ENCODE measurements at places on chromosomes 2 and 18.

- no peak for DNase-seq
These were observed 17.5 kb downstream of the STEAP3 start for GRCh38 chr2:119241205-119241532.

DNA sequence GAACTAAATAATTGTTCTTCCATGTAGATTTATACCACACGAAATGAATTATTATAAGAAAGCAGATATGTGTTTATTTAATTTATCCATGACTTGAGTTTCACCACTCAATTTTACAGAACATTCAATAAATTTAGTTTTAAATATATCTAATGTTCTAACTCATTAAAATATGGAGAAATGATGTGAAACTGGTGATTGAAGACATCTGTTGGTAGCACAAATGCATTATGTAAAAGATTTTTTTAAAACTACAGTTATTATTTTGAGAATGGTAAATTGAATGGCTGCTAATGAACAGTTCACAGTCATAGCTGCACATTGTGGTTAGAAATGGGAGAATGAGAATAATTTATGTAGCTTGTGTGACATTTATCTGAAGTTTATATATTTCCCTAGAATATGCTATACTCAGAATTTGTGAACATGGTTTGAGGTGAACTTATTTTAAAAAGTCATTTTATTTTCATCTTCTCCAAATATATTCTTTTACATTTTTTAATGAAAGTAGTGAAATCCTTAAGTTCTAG is 203.5 kb downstream of the DPP4 start:
- no peak for DNase-seq

GRCh38 chr2:141630407-141630930 is 500.3 kb downstream of the LRP1B start:
- DNase-seq: no peak

GRCh38 chr2:65749545-65749944 is 317.1 kb upstream of the SPRED2 start:
- no peak for DNase-seq

- DNase-seq: no peak
These were observed 147.2 kb upstream of the NFATC1 start for GRCh38 chr18:79248495-79249060.

GRCh38 chr2:11945139-11946126 is 199.0 kb downstream of the LPIN1 start:
- no peak for DNase-seq

DNA sequence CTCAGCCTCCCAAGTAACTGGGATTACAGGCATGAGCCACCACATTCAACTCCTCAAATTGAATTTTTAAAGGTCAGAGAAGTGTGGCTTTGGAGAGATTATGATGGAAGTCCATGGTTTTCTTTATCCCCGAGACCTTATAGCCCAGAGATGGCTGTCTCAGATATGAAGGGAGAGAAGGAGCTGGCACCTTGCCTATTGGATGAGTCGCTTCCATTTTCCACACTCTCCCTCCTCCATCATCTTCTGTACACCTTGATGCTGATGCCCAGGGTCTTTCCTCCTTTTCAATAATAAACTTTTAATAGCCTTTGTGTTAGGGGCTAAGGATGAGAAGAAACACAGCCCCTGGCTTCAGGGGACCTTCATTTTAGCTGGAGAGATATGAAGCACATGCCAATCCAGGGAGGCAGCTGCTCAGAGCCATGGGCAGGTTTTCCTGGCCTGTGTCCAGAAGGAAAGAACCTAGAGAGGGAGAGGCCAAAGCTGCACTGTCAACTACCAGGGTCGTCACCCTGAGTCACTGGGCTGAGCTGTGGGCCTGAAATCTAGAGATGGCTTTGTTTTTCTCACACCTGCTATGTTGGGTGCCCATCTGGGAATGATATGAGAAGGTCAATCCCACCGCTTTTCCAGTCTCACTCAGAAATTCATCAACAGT is 146.0 kb upstream of the SERTAD2 start:
- DNase-seq: no peak

- no peak for DNase-seq
These were observed 156.0 kb upstream of the TWIST2 start for GRCh38 chr2:238691596-238692491.

GRCh38 chr2:41042343-41042742 is 590.5 kb upstream of the SLC8A1 start:
- DNase-seq: no peak

GRCh38 chr18:30792051-30792450 is 250.5 kb downstream of the DSC3 start:
- no peak for DNase-seq

GRCh38 chr2:133952420-133952819 is 301.5 kb upstream of the MGAT5 start:
- DNase-seq: no peak

DNA sequence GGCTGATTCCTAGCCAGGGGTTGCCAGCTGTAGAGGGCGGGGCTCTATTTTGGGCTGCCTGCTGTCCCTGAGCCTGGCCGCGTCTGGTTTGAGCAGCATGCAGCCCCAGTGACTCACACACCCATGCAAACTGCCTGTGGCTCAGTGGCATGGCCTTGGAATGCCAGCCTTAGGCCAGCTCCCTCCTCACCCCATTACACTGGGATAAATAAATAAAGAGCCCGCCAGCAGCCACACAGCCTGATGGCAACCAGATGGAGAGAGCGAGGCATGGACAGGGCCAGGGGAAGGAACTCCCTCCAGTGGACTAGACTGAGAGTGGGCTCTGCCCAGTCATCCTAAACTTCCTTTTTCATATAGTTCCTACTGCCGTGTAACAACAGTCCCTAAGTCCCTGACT is 18.3 kb downstream of the NHEJ1 start:
- no peak for DNase-seq

DNA sequence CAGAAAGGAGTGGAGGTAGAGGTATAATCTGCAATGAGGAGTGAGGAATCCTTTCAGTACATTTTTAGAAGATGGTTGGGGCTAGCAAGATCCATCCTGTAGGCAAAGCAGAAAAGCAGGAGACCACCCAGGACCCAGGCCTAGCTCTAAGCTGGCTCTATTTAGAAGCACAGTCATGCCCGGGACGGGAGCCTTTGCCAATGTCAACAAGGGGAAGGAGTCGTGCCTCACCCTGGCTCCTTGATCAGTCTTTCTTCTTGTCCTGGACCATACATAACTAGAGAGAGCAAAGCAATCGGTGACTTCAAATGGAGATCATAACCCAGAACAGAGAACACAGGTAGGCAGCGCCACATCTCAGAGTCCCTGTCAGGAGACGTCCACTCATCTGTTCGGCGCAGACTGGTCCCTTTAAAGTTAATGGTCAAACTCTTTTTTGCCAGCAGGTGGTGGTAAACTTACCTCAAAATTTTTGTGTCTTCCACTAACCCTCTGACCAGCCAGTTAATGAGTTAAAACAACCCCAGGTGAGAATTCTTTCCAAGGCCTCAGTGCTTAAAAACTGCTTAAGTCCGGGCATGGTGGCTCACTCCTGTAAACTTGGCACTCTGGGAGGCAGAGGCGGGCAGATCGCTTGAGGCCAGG is 8.0 kb downstream of the MC5R start:
- DNase-seq: no peak

- DNase-seq: no peak
These were observed 31.2 kb downstream of the GULP1 start for GRCh38 chr2:188322569-188323551.

DNA sequence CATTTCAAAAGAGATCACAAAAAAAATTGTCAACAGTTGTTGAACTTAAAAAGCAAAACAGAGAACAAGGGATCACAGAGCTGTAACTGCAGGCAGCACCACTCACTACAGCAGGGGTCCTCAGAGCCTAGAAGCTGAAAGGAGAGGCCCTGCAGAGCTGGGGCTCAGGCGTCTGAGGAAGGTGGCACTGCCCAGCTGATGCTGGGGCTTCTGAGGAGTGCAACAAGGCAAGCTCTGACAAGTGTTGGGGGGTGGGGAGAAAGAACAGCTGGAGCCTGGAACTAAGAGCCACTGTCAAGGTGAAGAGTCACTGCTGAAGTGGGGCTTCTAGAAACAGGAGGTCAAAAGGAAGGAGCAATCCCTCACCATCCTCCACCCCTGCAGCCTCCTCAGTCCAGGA is 46.2 kb downstream of the FTCDNL1 start:
- DNase-seq: no peak

GRCh38 chr18:5463390-5463789 is 80.4 kb downstream of the EPB41L3 start:
- DNase-seq: no peak

DNA sequence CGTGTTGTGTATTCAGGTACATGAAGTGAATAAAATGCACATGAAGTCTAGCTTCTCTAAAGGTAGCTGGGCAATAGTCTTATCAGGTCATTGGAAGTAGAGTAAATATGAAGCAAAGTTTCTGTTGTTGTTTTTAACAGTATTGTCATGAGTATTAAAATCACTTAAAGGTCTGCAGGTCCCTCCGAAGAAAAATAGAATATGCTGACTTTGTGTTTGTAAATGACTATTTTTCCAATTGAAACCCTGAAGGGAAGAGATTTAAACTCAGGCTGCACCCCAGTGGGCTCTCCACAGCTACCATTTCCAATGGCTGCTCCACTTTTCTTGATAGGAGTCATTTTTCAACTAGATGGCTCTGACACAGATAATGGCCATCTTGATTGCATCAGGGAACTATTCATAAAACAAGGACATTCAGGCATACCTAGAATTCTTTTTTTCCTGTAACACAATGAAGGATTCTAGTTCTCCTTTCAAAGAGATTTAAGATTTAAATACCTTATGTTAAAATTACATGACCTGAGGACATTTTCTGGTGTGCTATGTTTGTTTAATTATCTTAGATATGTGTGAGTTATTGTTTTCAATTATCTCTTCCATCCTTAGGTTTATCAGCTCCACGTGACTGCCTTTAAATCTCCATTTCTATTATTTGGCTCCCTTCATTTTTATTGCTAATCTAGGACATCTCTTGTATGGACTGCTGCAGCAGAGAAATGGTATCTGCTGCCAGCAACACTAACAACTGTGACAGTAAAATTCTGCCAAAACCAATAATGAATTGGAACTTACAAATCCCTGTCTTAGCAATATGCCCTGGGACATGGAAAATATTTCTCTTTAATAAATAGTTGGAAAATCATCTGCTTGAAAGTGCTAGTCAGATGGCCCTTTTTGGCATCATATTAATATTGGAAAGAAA is 149.2 kb upstream of the NOSTRIN start:
- DNase-seq: no peak

GRCh38 chr2:40016151-40016885 is 237.3 kb upstream of the THUMPD2 start:
- no peak for DNase-seq

DNA sequence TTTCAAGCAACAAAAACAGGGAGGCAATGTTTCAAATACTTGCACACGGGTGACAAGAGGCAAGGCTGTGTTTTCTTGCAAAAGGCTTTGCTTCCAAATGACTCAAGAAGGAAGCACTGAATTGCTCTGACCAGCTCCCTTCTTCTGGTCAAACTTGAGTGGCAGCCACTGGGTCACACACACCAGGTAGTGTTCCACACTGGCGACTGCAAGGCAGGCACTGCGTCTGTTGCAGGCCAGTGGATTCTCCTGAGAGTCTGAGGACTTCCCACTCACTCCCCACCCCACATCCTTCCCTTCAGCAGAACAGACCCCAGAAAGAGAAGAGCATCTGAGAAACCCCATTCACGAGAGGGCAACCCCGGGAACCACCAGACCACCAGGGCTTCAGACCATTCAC is 19.8 kb downstream of the PARD6G start:
- no peak for DNase-seq

- DNase-seq: no peak
These were observed 11.1 kb downstream of the COLEC12 start for GRCh38 chr18:489244-490023.

- DNase-seq: no peak
These were observed 52.1 kb downstream of the NEMP2 start for GRCh38 chr2:190482451-190482850.

- no peak for DNase-seq
These were observed 53.7 kb downstream of the GPD2 start for GRCh38 chr2:156489750-156490465.

DNA sequence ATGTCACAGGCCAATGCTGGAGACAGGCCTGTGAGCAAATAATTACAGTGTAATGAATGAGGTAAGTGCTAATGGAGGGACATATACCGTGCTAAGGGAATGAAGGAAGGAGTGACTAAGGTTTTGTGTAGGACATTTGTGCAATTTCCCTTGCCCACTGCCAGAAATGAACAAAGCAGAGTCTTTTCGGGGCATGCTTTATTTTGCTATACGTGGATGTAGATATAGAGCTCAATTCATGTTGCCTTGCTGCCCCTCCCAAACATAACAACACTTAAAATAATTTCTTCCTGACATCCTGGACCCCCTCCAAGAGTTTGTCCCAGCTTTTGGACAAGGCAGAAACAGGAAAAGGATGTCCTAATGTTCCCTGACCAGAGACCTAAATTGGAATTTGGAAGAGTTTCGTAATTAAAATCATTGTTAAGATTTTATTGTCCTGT is 23.7 kb upstream of the CD28 start:
- DNase-seq: no peak

DNA sequence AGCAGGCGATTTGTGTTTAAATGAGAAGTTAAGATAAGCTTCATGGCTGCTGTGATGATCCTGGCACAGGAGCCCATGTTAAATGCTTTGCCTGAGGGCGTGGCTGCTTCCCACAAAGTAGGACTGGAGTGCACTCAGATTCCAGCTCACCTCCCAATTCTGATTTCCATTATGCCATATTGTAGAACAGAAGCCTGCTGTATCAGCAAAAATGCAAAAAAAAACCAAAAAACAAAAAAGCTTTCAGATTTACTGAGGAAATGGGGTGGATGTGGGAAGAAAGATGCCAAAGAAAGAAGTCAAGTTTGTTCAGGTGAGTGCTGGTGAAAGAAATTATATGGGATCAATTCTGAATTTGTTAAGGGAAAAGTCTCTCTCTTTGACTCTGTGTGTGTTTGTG is 610.4 kb upstream of the NETO1 start:
- DNase-seq: no peak
